NCI-H526 treated with DMSO at 0.1 percent for 48 hours (cell line): ENCODE measurements at places on chromosomes 11 and 22.
A peak's percentile ranks its signal among the peaks of the same experiment; 100 is the strongest.

DNA sequence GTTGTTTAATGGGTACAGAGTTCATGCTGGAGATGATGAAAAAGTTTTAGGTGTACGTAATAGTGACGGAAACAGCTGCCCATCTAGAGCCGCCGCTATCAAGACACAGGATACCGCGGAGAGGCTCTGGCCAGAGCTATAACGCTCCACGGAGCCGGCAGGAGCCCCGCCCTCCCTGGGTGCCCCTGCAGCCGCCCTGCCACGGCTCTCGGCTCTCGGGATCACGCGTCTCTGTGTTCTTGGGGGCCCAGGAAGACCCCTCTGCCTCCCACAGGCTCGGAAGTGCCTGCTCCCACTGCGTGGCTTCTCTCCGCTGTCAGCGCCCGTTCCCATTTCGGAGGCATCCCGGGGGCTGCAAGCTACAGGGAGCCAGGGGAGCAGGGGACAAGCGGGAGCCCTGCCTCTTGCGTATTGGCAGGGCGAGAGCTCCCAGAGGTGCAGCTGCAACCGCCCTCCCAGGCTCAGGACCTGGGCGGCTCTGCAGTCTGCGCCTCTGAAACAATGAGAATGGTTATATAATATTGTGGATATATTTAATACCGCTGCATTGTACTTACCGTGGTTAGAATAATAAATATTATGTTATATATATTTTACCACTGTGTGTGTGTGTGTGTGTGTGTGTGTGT lies 13.7 kb downstream of the GLYATL2 start:
- DNase-seq: no peak

GRCh38 chr11:61146416-61146815 lies 14.8 kb downstream of the VPS37C start:
- DNase-seq: no peak

DNA sequence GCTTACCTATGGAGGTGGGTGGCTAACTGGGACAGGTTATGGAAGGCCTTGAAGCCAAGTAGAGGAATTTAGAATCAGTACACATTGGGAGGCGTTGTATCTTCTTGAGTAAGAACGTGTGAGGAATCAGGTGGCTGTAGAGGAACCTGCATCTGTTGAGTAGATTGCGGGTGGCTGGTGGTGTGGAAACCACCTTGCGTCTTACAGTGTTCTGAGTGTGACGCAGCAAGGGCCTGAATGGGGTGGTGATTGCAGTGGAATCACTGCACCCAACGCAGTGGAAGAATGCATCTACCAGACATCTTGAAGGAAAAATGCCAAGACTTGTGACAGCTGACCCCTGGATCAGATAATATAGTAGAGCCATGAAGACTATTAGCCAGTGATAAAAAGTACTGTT lies 110.8 kb upstream of the NNMT start:
- DNase-seq: no peak

- no peak for DNase-seq
Measured at GRCh38 chr22:47574556-47574955, 812.1 kb downstream of the TBC1D22A start.

- no peak for DNase-seq
Measured at GRCh38 chr11:123481640-123482039, 51.6 kb downstream of the GRAMD1B start.

- no peak for DNase-seq
Measured at GRCh38 chr11:122197066-122197987, 81.3 kb upstream of the BLID start.

- no peak for DNase-seq
Measured at GRCh38 chr11:3920148-3920852, 64.8 kb downstream of the STIM1 start.

DNA sequence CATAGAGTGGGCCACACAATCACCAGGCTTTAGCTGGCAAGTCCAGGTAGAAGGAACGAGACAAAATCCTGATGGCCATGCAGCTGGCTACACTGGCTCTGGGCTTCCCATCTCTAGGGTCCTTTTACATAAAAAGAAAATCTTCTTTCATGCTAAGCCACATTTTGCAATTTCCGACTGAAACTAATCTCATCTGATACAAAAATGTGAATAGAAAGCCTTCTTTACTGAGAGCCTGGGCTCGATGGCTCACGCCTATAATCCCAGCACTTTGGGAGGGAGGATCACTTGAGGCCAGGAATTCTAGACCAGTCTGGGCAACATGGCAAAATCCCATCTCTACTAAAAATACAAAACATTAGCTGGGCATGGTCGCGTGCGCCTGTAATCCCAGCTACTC lies 67.2 kb downstream of the MICAL3 start:
- DNase-seq: no peak

GRCh38 chr11:111446404-111447111 lies 65.6 kb downstream of the BTG4 start:
- DNase-seq: peak; percentile 99

DNA sequence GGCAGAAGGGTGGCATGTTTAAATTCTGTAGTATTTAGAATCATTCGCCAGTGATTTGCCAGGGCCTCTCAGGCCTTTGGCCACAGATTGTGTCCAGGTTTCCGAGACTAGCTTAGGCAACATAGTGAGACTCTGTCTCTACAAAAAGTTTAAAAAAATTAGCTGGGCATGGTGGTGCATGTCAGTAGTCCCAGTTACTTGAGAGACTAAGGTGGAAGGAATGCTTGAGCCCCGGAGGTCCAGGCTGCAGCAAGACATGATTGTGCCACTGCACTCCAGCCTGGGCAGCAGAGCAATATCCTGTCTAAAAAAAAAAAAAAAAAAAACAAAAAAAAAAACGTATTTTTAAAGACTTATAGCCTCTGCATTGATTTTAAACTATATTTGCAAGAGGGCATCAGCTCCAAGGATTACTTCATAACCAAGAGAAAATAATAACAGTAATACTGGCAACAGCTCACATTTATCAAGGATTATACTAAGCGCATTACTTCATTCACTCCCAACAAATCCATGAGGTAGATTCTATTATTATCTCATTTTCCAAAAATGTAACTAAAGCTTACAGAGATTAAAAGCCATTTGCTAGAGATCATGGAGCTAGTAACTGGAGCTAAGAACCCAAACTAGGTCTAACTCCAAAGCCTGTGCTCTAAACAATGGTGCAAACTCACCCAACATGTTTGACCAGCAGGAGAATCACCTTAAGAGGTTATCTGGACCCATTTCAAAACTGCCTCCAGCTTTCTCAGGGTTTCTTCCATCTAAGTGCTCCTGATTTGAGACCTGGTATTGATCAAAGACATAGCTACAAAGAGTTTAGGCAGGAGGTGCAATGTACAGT lies 32.6 kb upstream of the SLC6A5 start:
- no peak for DNase-seq

GRCh38 chr11:119856681-119857485 lies 127.9 kb upstream of the NECTIN1 start:
- DNase-seq: no peak

- no peak for DNase-seq
Measured at GRCh38 chr11:133712051-133712560, 133.2 kb downstream of the SPATA19 start.

- no peak for DNase-seq
Measured at GRCh38 chr11:20088397-20089225, 71.7 kb downstream of the DBX1 start.

DNA sequence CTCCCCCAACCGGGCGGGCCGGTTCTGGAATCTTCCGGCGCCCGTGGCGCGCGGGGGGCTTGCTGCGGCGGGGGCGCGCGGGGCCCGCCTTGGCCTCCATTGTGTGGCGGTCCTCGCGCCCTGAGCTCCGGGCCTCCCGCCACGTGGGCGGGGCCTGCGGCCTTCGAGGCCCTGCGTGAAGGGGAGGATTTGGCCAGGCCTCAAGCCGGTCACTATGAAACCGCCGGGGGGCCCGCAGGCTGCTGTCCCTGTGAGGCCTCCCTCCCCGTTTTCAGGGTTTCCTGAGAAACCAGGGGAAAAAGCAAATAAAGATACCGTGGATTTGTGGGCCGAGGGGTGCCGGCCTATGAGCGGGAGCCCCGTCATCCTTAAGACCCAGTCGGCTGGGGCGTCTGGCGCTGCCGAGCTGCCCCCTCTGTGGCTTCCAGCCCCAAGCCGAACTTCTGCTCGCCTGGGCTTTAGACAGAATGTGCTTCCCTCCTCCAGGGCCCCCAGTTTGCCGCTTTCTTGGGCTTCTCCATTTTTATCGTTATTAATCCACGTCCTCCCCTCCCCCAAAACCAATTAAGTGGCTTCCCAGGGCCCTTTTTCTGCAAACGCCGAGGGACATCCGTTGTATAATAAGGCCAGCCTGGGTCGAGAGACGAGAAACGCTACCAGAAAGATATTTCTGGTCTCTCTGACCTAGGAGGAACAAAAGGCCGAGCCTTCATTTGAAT lies 602 bp downstream of the EWSR1 start:
- no peak for DNase-seq

DNA sequence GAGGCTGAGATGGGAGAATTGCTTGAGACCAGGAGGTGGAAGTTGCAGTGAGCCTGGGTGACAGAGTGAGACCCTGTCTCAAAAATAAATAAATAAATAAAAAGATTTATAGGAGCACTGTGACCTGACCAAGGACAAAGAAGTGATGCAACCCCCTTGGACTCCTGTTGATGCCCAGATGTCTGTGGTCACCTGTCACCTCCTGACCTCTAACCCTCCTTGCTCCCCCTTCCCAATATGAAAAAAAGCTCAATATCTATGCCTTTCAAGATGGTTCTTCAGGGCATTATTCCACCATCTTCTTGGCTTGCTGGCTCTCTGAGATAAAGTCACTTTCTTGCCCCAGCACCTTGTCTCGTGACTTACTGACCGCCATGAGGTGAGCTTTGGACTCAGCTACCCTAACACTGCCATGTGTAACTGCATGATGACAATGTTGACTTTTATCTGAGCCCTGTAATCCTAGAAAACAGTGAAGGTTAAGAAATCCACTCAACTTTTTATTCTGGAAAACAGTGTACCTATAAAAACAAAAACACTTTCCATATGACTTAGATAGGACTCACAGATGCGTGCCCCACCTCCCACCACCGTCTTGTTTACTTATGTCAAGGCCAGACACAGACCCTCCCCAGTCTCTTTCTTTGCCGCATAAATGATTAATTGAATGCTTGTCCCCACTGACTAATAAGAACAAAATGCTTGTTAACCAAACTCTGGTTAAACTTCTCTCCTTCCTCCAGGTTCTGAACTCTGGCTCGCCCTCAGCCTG lies 360.5 kb downstream of the BUD13 start:
- no peak for DNase-seq

- peak; percentile 93 for DNase-seq
Measured at GRCh38 chr11:86483940-86484794, 109.5 kb downstream of the CCDC81 start.

DNA sequence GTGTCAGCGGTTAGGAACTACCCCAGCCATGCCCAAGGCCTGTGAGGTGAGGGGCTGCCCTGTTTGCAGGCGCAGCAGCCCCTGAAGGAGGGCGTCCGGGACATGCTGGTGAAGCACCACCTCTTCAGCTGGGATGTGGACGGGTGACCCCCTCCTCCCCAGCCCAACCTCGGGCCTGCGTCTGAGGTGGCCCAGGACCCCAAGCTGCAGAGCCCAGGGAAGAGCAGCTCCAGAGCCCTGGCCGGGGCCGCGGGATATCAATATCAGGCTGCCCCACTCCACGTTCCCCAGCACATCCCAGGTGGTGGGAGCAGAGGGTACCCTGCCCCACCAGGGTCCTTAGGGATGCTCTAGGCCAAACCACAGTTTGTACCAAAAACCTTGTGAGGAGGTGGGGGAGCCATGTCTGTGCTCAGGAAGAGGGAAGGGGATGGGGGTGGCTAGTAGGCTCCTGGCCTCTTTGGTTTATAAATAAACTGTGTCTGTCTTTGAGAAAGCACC lies 39.3 kb downstream of the SGSM3 start:
- DNase-seq: no peak

DNA sequence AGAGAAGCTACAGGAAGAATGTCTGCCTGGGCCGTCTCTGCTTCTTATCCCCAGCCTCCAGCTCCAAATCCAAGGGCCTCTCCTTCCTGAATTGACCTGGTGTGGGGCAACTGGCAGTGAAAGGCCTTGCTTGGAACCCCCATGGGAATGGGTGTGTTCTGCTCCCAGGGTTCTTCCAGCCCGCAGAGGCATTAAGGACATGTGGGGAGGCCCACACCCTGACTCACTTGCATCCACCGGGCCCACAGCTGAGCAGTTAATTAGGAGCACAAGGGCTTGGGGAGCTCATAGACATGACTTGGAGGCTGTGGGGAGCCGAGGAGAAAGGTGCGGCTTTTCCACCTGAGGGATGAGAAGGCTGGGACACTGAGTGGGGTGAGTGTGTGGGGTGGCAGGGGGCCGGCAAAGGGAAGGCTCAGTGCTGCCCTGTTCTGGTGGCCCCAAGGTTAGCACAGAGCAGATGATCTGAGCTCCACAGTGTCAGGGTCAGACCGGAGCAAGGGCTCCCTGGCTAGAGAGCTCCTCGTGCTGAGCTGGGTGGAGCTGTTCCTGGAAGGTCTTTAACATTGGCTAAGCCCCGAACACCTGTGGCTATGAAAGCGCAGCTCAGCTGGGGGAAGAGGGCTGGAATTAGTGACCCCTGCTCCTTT lies 64.5 kb upstream of the NECTIN1 start:
- no peak for DNase-seq

GRCh38 chr22:43883012-43883661 lies 8.7 kb downstream of the PNPLA5 start:
- peak; percentile 4 for DNase-seq

- DNase-seq: no peak
Measured at GRCh38 chr11:31958076-31958735, 132.7 kb upstream of the RCN1 start.

DNA sequence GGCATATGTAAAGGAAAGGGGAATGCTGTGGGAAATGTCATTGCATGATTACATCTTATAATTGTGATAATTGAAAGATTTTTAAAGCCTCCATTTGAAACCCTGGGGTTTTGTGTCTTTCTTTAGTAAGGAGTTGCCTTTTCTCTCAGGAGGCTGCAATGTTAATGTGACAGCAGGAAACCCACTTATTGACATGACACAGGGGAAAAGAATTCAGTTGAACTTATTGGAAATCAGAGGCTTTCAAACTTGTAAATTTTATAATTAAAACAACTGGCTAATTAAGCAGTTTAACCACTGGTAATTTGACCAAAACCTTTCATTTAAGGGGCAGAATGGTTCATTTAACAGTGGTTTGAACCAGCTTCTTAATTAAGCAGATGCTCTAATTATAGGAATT lies 31.2 kb downstream of the MRPL48 start:
- no peak for DNase-seq

- no peak for DNase-seq
Measured at GRCh38 chr11:71483692-71484091, 30.7 kb downstream of the NADSYN1 start.

DNA sequence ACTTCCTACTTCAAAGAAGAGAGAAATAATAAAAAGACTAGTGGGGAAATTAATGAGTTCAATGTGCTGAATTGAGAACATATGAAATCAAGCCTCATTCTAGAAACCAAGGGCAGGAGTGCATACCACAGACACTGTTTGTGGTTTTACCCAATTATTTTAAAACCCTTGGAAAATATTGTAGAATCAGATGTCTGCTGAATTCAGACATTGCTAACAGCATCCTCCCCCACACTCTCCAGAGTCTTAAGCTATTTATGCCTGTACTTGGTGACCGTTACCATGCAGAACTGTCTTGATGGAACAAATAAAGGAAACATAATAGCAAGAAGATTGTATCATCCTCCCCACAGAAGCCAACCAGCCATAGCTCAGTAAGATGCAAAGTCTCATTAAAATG lies 850.1 kb downstream of the NTM start:
- DNase-seq: no peak

GRCh38 chr11:114447892-114448291 lies 8.6 kb downstream of the REXO2 start:
- no peak for DNase-seq

GRCh38 chr11:12625438-12626071 lies 48.7 kb upstream of the TEAD1 start:
- no peak for DNase-seq

GRCh38 chr11:66011785-66012303 lies at the start of gene CST6:
Gene CST6, plus strand, starts transcription at chr11:66012008. Its CDS starts 37 bp downstream, at chr11:66012045.
- no peak for DNase-seq

GRCh38 chr11:94786264-94787126 lies 18.3 kb downstream of the AMOTL1 start:
- DNase-seq: no peak
